ENCODE measurements at places on chromosomes 3 and 15.

GRCh38 chr3:40845916-40846315, 321.2 kb downstream of the ZNF621 start:
- DNase-seq, result no peak

DNA sequence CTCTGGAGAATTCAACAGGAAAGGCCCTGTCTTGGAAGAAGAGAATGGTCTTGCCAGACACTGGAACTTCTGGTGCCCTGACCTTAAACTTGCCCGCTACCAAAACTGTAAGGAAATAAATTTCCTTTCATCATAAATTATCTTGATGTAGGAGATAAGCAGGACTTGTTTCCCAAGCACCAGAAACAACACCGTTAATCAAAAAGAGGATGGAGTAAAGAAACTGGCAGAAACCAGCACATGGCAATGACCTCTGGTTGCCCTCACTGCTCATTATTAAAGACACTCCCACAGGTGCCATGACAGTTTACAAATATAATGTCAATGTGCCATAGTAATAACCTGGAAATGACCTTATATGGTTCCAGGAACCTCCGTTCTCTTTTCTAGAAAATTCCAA, 426.1 kb downstream of the EDEM1 start:
- DNase-seq, result no peak

- no peak for DNase-seq
Measured at GRCh38 chr3:87052499-87053260, 61.7 kb upstream of the VGLL3 start.

DNA sequence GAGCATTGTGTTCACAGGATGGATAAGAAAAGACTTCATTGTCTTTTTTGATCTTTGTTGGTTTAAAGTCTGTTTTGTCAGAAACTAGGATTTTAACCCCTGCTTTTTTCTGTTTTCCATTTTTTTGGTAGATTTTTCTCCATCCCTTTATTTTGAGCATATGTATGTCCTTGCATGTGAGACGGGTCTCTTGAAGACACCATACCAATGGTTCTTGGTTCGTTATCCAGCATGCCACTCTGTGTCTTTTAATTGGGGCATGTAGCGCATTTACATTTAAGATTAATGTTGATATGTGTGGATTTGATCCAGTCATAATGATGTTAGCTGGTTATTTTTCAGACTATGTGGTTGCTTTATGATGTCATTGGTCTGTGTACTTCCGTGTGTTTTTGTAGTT, 687.0 kb downstream of the NAALADL2 start:
- DNase-seq, result no peak

GRCh38 chr3:125142420-125142778, 70.1 kb downstream of the SLC12A8 start:
- DNase-seq, result no peak

GRCh38 chr3:713006-713621, 379.7 kb upstream of the CNTN6 start:
- DNase-seq, result no peak

- DNase-seq, result no peak
Measured at GRCh38 chr3:53936347-53936746, 44.7 kb upstream of the SELENOK start.

DNA sequence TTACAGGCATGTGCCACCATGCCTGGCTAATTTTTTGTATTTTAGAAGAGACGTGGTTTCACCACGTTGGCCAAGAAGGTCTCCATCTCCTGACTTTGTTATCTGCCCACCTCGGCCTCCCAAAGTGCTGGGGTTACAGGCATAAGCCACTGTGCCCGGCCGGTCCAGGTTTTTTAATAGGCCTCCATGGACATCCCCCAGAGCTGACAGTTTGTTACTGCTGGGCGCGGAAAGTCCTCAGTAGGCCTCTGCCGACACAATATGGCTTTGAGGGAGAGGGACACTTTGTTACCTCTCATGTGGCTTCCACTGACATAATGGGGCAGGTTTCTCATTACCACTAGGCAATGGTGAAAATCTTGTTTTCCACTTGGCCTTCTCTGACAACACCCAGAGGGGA, 152.0 kb downstream of the WNT7A start:
- DNase-seq, result no peak

DNA sequence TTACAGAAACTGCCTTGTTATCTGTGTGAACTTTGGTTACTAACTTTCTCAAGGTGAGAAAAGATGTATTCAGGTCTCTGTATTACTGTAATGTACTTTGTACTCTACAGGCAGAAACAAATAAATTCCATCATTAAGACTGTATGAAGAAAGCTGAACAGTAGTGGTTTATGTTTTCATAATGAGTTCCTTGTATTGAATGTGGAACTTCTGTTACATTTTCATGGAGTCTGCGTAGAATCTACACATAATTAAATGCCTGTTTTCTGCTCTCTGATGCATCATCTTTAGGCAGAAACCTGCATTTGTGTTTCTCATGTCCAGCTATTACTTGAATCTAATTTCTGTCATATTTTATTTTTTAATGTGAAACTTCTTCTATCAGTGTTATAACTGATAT, 302.8 kb downstream of the NLGN1 start:
- DNase-seq, result no peak

DNA sequence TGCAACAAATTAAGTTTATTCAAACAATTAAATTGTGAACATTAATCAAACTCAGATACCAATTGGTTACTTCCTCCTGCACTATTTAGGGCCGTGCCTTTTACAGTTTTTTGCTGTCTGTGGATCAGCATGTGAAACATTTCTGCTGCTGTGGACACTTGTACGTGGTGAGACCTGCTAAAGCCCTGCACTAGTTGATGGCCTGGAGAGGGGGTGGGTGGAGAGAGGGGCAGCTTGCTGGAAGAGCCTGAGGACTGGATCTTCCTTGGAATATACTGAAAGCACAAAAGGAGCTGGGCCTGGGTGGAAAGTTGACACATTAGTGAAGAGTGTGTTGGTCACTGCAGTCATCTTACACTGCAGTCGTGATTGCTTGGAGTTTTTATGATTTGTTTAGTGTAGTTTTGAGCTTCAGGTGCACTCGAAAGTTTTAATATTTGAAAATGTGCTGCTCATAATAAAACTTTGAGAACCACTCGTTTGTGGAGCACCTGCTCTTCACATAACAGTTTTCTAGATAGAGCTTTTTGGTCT, 11.4 kb downstream of the PLCL2 start:
- no peak for DNase-seq

DNA sequence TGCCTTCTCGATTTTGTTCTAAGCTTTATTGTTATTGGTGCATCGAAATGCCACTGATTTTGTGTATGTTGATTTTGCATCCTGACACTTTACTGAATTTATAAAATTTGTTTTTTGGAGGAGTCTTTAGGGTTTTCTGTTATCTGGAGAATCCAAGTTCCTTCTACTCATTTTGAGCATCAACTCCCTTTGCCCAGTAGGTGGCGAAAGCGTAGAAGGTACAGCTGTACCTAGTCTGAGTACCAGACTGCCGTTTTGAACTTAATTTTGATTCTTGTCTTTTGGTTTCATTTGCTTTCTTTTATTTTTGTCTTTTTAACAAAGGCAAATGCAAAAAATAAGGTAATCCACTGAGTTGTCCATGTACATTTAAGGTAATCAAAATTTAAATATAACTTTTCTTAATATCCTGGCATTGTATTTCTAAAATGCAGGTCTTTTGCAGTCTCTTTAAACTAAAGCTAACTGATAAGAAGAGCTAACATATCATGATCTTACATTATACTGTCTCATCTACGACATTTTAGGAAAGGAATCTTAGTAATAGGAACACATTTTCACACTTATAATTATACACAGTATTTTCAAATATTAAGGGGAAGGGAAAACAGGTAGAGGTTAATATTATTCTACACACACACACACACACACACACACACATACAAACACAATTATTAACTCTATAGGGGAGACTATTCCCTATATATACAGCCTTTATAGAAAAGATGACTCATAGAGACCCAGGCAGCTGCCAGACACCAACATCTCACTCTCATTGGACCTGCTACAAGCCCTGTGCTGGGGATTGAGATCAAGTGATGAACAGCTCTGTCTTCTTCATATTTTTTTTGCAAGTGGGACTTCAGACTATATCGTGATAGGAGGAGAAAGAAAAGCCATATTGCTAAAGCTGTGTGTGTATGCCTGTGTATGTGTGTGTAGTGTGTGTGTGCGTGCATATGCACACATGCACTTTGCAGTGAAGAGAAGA, 71.8 kb downstream of the SYNPR start:
- DNase-seq, result peak; percentile 2

- DNase-seq, result no peak
Measured at GRCh38 chr3:73029321-73029796, 32.1 kb upstream of the EBLN2 start.

GRCh38 chr3:111769992-111770352, 89.1 kb upstream of the PHLDB2 start:
- DNase-seq, result no peak

- no peak for DNase-seq
Measured at GRCh38 chr15:42087926-42088800, 6.2 kb downstream of the PLA2G4D start.

GRCh38 chr3:101803939-101804338, 24.9 kb downstream of the NXPE3 start:
- DNase-seq, result no peak

- no peak for DNase-seq
Measured at GRCh38 chr3:112963683-112964082, 11.2 kb downstream of the CD200R1 start.

GRCh38 chr3:106261915-106262683, 393.3 kb upstream of the CBLB start:
- DNase-seq, result no peak

DNA sequence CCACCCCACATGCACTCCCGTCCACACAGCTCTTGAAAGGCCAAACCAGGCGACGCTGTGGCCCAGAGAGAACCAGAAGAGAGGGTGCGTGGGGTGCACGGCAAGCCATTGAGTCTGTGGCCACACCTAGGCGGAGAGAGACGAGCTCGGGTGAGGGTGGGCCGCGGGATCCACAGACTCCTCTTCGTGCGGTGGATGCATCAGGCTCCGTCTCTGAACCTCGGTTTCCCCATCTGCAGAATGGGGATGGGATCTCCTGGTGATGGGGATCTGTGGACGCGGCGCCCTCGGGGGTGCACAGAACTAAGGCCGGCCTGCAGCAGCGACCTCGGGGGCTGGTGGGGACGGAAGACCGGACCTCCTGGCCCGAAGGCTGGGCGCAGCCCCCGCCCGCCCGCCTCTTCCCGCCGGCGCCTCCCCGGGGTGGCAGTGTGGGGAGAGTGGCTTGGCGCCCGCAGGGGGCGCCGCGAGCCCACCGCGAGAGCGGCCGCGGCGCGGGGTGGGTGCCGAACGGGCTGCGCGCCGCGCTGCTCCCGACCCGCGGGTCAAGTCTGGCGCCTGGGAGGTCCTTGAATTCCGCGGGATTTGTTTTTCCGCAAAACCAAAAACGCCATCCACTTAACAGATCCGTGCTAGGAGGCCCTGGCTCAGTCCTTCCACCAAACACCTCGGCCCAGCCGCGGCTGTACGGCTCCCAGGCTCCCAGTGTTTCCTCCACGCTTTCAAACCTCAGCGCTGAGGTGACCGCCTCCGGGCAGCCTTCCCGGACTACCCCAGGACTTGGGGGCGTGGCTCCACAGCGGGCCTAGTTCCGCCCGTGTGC, 13.2 kb upstream of the ADPGK start:
- DNase-seq, result no peak

GRCh38 chr15:49215768-49216739, 46.0 kb downstream of the GALK2 start:
- no peak for DNase-seq

- peak; percentile 19 for DNase-seq
Measured at GRCh38 chr15:66369773-66370651, 13.5 kb upstream of the TIPIN start.

GRCh38 chr3:167032267-167032876, 347.7 kb downstream of the ZBBX start:
- DNase-seq, result peak; percentile 29

DNA sequence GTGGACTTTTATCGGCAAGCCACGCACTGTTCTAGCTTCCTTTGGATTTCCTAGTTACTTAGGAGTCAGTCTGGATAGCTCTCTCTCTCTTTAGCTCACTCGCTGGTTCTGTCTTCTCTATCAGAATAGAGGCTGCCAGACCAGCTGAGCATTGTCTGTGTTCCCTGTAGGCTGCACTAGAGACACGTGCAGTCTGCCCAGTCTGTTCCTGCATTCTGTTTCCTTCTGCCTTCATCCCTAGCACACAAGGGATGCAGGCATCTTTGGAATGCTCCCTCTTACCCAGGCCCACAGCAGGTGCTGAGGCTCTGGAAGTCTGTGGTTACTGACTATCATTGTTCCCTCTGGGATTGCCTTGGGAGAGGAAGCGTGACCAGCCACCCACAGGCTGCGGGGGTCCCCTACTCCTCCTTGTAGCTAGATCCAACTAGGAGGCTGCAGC, 322.8 kb downstream of the ZNF621 start:
- DNase-seq, result no peak

DNA sequence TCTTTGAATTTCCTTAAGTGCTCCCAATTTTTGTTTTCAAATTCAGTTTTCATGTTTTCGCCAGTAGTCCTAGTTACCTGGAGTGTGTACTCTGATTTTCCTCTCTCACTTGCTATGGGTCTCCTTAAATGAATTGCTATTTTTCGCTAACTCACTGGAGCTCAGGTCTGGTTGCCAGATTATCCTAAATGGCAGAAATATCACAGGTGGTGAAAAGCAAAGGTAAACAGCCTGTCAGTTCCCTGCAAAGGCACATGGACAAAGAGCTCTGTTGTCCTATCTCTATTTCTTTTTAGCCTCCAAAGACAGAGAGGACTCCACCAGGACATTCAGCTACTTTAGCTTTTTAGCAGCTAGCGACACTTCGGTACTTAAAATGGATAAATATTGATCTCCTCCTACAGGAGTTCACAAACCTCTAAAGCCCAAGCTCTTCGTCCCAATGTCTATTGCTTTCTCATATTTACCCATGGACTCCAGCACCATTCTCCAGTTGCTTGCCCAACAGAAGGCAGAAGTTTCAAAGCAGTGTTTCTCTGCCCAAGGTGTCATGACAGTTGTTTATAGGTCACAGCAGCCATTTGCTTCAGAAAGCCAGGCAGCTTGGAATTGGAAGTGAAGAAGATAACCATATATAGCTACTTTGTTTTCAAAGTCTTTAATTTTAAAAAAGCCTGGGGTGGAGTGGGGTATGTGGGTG, 12.3 kb downstream of the ZBTB20 start:
- DNase-seq, result no peak

DNA sequence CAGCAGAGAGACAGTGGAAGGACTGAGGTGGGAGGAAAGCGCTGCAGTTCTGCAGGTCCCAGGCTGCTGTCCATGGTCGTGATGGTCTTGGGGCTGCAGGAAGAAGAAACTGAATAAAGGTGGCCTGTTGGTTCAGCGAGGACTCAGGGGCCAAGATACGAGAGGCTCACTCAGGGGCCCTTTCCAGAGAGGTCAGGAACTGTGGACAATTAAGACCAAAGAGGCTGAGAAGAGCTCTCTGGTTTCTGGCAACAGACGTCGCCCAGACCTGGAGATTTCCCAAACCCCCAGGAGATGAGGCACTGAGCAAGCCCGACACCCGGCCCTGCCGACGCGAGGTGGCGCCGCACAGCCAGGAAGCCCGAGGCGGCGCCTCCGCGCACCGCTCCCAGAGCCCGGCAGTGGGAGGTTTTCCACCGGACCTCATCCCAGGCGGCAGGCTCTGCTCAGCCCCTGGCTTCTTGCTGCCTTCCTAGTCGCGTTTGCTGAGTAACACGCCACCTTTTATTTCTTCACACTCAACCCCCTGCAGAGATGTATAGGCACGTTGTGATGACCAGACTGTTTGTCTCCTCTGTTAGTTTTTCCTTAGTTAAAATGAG, 56.4 kb upstream of the ARRDC4 start:
- DNase-seq, result no peak

GRCh38 chr3:125512135-125512920, 7.7 kb downstream of the SNX4 start:
- no peak for DNase-seq

GRCh38 chr3:159884661-159885402, 103.8 kb upstream of the IL12A start:
- DNase-seq, result no peak

- no peak for DNase-seq
Measured at GRCh38 chr3:66427951-66428474, 72.8 kb downstream of the LRIG1 start.

All from SIG-M5 (cell line).